Fibroblast of villous mesenchyme (primary cell): ENCODE measurements at places on chromosomes 1 and 21. TPM values are rescaled to one million over a fixed set of nuclear protein-coding genes. Genes with fewer than 3 reads are reported as not detected.

- DNase-seq = peak; percentile 22
These were observed 6.9 kb downstream of the TRAPPC10 start for GRCh38 chr21:44018813-44019567.

The FAM131C gene
- under 0.01 TPM in 1 of 2 replicates, not detected in the other for total RNA-seq

GRCh38 chr1:107138767-107139445 is 1.9 kb upstream of the NTNG1 start:
- no peak for DNase-seq

GRCh38 chr1:229339086-229339485 is 3.8 kb downstream of the CCSAP start:
- DNase-seq = no peak

GRCh38 chr1:208074353-208074752 is 163.4 kb upstream of the CD34 start:
- DNase-seq = no peak

- DNase-seq = no peak
These were observed 478 bp upstream of the PRDM2 start for GRCh38 chr1:13699510-13699909.

DNA sequence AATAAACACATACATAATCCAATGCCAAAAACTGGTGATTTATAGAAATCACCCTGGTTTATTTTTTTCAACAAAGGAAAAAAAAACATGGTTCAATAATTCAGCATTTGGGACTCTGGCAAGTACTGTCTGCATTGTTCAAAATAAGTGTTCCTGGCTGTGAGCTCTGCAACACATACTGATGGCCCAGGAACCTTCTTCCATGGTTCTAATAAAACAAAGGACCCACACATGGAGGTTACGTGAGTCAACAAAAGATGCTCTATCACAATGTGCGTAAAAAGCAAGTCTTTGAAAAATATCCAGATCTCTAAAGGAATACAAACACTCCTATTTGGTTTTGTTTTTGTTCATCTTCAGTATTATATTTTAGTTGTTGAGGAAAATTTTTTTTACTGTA is 37.9 kb upstream of the C1orf198 start:
- DNase-seq = no peak

DNA sequence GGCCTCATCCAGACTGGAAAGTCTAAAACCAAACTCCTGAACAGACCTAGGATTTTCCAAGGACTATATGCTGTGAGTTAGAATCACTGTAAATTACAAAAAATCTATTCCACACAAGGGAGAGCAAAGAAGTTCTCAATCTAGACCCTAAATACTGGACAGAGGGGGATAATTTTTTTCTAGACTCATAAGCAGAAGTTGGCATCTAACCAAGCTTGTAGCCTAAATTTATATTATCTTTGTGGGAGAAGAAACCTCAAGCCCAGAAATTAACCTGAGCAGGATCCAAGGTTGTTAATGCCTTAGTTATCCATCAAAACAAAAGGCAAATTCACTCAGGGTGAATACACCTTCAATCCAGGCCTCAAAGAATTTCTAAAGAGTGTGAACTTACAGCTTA is 290.2 kb downstream of the SMYD3 start:
- DNase-seq = no peak

DNA sequence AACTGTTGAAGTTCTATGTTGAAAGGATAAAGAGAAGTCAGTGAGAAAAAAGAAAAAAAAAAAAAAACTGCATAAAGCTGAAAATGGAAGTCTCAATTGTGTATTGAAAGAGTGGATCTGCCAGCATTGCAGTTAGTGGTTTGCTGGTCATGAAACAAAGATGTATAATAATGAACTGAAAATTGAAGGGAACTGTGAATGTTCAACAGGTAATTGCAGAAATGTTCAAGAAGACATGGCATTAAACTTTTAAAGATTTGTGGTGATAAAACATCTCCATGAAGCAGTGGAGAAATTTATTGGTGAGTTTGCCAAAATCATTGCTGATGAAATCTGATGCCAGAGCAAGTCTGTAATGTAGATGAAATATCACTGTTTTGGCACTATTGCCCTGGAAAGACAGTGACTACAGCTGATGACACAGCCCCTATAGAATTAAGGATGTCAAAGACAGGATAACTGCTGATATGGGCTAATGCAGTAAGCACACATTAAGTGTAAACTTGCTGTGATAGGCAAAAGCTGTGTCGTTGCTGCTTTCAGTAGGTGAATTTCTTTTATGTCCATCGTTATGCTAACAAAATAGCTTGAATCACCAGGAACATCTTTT is 71.0 kb downstream of the RD3 start:
- peak; percentile 7 for DNase-seq

DNA sequence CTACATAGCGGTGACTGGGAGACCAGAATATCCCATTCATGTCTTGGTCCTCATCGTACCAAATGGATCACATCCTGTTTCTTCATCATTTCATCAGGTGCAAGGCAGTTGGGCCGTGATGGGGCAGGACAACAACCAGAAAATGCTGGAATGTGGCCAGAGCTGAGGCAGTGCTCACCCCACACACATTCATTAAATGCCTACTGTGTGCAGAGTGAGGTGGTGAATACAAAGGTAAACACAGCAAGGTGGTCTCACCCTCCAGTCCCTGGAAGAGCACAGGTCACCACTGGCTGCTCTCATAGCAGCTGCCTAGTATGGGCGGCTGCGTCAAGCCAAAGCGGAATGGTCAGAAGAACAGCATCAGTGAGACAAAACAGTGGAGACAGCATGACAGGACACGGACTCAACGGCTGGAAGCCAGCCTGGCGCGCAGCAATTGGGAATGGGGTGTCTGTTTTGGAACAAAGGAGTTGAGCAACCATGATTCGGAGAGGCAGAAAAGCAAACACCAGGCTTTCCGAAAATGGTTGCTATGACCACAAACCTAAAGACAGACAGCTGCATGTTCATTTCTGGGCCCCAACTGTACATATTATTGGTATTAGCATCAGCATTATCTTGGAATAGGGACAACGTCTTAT is 5.6 kb upstream of the ADAMTSL4 start:
- no peak for DNase-seq

DNA sequence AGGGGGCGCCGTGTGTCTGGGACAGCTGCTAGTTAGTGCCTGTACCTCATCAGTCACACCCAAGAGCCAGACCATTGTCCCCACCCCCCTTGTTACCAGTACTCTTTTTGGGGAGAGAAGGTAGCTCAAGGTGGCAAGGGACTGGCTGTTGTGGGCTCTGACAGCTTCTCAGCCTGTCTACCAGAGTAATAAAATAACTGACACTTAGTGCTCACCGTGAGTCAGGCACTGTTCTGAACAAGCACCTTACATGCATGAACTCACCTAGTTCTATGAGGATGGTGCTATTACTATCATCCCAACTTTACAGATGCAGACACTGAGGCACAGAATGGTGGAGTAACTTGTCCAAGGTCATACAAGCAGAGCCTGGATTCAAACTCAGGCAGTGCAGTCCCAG is 34.7 kb downstream of the IER5 start:
- DNase-seq = no peak

The ANGPTL7 gene
- not detected in 2 replicates for total RNA-seq

GRCh38 chr1:172613294-172613693 is 45.6 kb upstream of the FASLG start:
- DNase-seq = no peak

GRCh38 chr1:57311006-57311405 is 112.9 kb downstream of the DAB1 start:
- DNase-seq = no peak

DNA sequence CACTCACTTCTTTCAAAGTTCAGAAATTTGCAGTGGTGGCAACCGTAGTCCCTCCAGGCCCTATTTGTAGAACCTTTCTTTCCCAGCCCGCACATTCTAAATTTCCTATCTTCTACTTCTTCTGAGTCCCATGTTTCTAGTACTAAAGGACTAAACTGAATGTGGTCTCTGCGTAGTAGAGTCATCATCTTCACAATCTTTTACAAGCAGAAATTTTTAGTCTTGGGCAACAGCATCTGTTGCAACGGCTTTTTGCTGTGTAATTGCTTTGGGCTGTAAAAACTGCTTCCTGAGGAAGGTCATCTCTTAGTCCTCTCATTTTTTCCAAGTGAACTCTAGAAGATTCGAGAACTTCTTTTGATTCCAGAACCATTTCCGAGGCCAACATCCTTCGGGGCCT is 23.9 kb downstream of the VAV3 start:
- DNase-seq = peak; percentile 69

The TGFBR3 gene
- 15.8 and 17.7 TPM in 2 replicates for total RNA-seq

The TEX38 gene
- total RNA-seq = under 0.01 TPM in 1 of 2 replicates, not detected in the other

- DNase-seq = peak; percentile 79
These were observed at the start of gene LRRC3 for GRCh38 chr21:44454747-44455523. TSS of gene LRRC3 (plus strand) at chr21:44455510. CDS start at chr21:44456645, 1,135 bp downstream.

The TINAGL1 gene
- 60.5 and 87.6 TPM in 2 replicates for total RNA-seq

The RNU1-4 gene
- under 0.01 TPM in 1 of 2 replicates, not detected in the other for total RNA-seq

GRCh38 chr1:98653123-98653522 is 8.4 kb upstream of the SNX7 start:
- DNase-seq = no peak

- no peak for DNase-seq
These were observed 23.0 kb upstream of the KIFAP3 start for GRCh38 chr1:170097449-170097948.

GRCh38 chr1:158818560-158818959 is 12.6 kb upstream of the MNDA start:
- DNase-seq = no peak

GRCh38 chr1:162405800-162406199 is 6.1 kb downstream of the SH2D1B start:
- peak; percentile 59 for DNase-seq

The RHBG gene
- not detected in 2 replicates for total RNA-seq

DNA sequence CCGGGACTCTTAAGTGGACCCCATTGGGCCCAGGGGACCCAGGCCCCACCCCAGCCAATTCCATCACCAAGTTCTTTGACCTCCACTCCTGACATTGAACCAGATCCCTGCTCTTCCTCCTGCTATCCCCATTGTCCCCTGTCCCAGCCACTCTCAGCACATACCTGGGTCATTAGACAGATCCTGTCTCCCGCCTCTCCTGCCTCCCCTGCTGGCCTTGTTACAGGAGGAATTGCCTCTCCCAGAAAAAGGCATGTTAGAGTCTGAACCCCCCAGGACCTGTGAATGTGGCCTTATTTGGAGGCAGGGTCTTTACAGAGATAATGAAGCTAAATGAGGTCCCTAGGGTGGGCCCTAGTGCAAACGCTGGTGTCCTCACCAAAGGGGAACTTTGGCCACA is 301.9 kb downstream of the NPHP4 start:
- DNase-seq = no peak

- no peak for DNase-seq
These were observed 447 bp downstream of the RUNX3 start for GRCh38 chr1:24929398-24930259.

DNA sequence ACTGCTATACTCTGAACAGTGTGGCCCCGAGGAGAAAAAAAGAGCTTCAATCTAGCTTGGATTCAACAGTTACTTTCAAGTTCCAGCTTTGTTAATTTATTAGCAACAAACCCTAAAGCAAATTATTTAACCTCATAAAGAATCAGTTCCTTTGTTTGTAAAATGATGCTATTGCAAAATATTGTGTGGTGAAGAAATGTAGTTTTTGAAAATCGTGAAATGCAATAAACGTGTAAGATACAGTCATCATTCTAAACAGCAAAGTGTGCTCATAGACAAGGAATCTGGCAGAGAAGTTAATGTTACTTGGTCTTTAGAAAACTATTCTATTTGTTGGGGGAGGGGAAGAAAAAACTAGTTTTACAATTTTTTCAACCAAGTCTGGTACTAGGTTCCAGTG is 297.6 kb upstream of the ADGRL4 start:
- DNase-seq = peak; percentile 72

The MEGF6 gene
- total RNA-seq = 2.2 and 7.1 TPM in 2 replicates

The CAMK2N1 gene
- 8.4 and 9.5 TPM in 2 replicates for total RNA-seq

- no peak for DNase-seq
These were observed 76.4 kb downstream of the PTPRU start for GRCh38 chr1:29312469-29313461.

DNA sequence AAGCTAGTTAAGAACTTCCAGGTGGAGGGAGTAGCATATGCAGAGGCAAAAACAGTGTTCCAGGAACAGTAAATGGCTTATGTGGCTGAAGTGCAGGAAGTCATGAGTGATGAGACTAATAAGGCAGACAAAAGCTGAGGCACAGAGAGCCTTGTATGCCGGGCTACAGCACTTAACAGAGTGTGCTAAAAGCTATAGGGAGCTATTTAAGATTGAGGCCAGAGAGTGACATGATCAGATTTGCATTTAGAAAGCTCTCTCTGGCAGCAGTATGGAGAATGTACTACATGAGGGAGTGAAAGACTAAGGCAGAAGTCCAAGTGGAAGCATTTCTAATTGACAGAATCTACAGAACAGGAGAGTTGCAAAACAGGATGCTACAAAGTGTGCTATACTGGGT is 38.6 kb downstream of the WASF2 start:
- DNase-seq = no peak

The MAP3K7CL gene
- 20.7 and 49.3 TPM in 2 replicates for total RNA-seq

- no peak for DNase-seq
These were observed 363.1 kb downstream of the PLPP3 start for GRCh38 chr1:56216218-56216617.

DNA sequence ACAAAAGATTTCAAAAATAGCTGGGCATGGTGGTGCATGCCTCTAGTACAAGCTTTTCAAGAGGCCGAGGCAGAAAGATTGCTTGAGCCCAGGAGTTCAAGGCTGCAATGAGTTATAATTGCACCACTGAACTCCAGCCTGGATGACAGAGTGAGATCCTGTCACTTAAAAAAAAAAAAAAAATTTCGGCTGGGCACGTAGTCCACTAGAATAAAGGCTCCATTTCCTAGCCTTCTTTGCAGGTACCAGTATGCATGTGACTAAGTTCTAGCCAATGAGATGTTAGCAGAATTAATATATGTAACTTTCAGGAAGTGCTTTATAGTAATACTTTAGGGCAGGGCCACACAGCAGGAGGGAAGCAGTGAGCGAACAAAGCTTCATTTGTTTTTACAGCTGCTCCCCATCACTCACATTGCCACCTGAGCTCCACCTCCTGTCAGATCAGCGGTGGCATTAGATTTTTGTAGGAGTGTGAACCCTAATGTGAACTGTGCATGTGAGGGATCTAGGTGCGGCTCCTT is 28.8 kb upstream of the SYDE2 start:
- DNase-seq = no peak

- no peak for DNase-seq
These were observed 55.0 kb downstream of the TRAF5 start for GRCh38 chr1:211381481-211382181.

DNA sequence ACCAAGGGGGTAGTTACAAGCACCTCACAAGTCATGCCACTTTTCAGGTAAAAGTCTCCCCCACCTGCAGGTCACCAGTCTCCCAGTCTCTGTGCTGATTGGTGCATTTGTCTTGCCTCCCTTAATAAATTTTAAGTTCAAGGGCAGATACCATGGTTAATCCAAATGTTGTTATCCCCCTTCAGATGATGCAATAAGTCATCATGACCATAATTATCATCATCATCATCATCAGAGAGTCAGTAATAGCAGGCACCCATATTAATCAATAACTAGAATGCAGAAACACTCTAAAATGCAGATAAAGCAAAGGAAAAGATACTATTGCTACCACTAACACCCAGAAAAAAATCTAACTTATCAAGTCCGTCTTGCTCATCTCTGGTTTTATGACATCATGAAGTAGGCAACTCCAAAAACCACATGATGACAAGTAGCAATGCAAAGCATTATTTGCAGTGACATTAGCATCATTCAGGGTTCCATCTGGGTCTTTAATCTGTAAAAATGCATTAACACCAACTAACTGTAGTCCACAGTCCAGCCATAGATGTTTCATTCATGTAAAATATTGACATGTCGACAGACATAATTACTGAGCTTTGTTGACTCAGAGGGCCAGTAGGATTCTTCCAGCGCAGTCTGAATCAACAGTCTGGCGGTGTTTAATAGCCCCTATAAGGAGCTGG is 492.0 kb upstream of the RUNX1 start:
- no peak for DNase-seq
